ENCODE measurements at places on chromosomes 7 and 10. TPM values are rescaled to one million over a fixed set of nuclear protein-coding genes. Genes with fewer than 3 reads are reported as not detected.

DNA sequence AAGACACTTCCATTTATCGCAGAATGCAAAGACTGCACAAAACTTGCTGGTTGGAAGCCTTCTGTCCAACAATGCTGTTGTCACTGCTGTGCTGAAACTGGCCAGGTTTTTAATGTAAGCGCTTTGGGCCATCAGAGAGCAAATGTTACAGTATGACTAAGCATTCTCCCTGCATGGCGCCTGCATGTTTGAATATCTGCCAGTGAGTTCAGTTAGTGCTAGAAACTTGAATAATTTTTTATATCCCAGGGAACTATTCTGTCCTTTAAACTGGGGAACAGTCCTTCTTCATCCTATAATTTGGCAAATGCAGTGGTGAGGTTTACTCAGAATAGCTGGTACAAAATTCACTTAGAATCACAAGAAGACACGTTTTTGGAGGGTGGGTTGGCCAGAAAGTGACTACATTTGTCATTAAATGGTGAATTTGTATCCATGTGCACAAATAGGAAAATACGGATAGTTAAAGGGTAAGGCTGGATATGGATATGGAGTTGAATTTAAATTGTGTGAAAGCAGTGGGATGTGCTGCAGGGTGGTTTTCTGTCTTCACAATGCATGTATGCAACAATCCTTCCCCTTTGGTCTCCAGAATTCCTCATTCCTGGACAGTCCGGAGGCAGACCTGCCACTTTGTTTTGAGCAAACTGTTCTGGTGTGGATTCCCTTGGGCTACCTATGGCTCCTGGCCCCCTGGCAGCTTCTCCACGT lies 1.7 kb downstream of the ABCC2 start:
- H3K27me3 ChIP-seq = no peaks in the 10 kb centered on the region
- no peak overlapping the region for H3K4me3 ChIP-seq
- H3K4me1 ChIP-seq = peaks cover 2% of the 10 kb centered on the region
- H3K36me3 ChIP-seq = peaks cover 3% of the 10 kb centered on the region
- H3K27ac ChIP-seq = no peak overlapping the region
- no peak for DNase-seq

The CCDC172 gene
- not detected for total RNA-seq

- no peak for DNase-seq
- H3K27ac ChIP-seq = no peak overlapping the region
- peaks cover 29% of the 10 kb centered on the region for H3K36me3 ChIP-seq
- peaks cover 52% of the 10 kb centered on the region for H3K4me1 ChIP-seq
Observed at GRCh38 chr7:129041142-129042085, 13.5 kb downstream of the TNPO3 start.

GRCh38 chr7:34657632-34658268 lies at the start of gene NPSR1:
Gene NPSR1 (plus strand): TSS chr7:34658218. CDS start chr7:34658413, 195 bp downstream.
- H3K27ac ChIP-seq = no peak within 1 kb of the TSS
- no peaks in the 10 kb centered on the region for H3K4me1 ChIP-seq
- no peaks in the 10 kb centered on the region for H3K36me3 ChIP-seq
- no peaks in the 10 kb centered on the region for H3K27me3 ChIP-seq
- H3K4me3 ChIP-seq = no peak within 1 kb of the TSS

The GRM3 gene
- not detected for total RNA-seq

DNA sequence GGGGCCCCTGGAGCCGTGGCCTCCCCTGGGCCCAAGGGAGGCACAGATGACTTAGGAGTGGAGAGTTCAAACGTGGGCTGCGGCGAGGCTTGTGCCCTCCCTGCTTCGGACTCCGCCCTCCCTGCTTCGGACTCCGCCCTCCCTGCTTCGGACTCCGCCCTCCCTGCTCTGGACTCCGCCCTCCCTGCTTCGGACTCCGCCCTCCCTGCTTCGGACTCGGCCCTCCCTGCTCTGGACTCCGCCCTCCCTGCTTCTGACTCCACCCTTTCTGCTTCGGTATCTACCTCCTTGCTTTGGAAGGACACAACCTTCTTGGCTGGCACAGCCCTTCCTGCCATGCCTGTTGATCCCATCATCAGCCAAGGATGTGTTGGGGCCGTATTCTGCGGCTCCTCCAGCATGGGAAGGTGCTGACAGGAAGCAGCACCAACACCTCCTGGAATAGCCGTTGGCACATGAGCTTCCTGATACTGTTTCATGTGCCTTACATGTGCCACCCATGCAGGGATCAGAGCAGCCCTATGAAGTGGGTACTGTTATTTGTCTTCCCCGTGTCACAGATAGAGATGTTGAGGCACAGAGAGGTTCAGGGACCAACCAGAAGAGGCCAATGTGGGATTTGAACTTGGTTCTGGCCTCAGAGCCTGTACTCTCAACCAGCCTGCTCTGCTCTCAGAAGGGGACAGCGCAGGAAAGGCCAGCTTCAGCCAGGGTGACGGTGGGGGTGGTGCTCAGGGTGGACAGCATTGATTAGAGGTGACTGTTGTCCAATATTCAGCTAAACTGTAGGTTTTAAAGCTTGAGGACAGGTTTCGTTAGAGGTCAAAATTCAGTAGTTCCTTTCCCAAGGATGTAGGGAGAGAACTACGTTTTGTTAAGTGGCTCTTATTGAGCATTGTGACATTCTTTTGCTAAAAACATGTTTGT lies 114.5 kb downstream of the NKX6-2 start:
- no peak for DNase-seq
- H3K4me3 ChIP-seq = no peak overlapping the region
- no peaks in the 10 kb centered on the region for H3K36me3 ChIP-seq
- peaks cover 3% of the 10 kb centered on the region for H3K4me1 ChIP-seq

The SP4 gene
- 17.6 TPM for total RNA-seq

DNA sequence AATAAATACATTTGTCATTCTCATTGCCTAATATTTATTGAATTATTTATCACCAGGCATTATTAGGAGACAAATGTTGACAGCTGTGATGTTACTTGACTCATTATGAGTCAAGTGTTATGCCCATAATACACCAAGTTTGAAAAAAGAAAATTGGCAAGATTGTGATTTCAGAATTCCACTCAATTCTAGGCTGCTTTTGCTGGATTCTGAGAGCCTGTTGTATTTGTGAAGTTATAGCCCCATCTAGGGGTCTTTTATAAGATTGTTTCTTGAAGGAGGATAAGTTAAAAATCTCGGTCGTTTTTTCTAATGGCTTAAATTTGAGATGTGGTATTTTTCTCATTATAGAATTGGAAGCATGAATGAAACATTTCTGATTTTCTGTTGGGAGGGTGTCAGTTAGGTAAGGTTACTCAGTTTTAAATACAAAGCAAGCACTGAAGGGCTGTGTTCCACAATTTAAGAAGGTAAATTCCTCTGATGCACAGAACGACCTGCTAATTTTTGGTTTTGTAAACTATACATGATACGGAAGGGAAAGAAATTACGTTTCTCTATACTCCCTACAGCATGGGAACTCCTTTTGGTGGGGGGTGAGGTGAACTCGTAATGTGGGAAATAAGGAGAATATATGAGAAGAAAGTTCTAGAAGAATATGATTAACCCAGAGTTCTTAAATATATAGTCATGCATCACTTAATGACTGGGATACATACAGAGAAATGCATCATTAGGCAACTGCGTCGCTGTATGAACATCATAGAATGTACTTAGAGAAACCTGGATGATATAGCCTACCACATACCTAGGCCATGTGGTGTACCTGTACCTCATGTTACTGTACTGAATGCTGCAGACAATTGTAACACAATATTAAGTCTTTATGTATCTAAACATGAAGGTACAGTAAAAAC lies 2.6 kb downstream of the STK31 start:
- H3K4me3 ChIP-seq = no peak overlapping the region
- H3K36me3 ChIP-seq = no peaks in the 10 kb centered on the region
- H3K27me3 ChIP-seq = no peaks in the 10 kb centered on the region
- no peak overlapping the region for H3K27ac ChIP-seq
- peaks cover 1% of the 10 kb centered on the region for H3K4me1 ChIP-seq
- DNase-seq = no peak

DNA sequence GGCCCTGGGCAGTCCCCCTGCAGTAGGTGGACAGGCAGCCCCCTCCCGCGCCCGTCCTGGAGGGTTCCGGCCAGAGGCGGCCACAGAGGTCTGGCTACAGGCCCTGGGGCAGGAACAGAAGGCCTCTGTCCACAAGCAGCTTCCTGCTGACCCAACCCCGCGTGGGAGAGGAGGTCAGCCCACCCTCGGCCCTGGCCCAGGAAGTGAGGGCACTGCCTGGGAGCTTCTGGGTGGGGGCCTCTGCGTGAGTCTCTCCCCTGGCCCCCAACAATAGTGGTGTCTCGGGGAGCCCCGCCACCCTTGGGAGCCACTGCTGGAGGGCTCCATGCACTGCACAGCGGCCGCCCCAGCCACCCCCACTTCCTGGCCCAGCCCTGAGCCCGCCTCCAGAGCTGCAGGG lies 4.7 kb downstream of the MICALL2 start:
- no peak overlapping the region for H3K4me3 ChIP-seq
- no peak for DNase-seq
- H3K36me3 ChIP-seq = no peaks in the 10 kb centered on the region
- no peaks in the 10 kb centered on the region for H3K27me3 ChIP-seq

GRCh38 chr10:30417301-30417700 lies 16.7 kb upstream of the MAP3K8 start:
- H3K36me3 ChIP-seq = no peaks in the 10 kb centered on the region
- H3K4me1 ChIP-seq = peaks cover 37% of the 10 kb centered on the region
- H3K4me3 ChIP-seq = no peak overlapping the region
- DNase-seq = no peak

DNA sequence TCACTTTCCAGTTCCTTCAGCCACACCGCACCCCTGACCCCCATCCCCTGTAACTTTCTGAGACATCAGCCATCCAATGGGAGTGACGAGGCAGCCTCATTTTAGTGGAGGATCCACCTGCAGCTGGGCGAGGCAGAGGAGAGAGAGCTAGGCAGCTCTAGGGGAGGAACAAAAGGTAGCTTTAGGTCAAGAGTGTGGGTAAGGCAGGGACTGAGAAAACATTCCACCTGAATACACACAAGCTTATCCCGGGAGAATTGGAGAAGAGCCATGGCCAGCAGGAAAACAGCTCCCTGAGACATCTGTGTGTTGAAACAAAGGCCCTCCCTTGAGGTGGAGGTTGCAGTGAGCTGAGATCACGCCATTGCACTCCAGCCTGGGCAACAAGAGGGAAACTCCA lies 6.7 kb upstream of the KLRG2 start:
- peaks cover 9% of the 10 kb centered on the region for H3K4me1 ChIP-seq
- no peaks in the 10 kb centered on the region for H3K36me3 ChIP-seq
- no peak overlapping the region for H3K4me3 ChIP-seq
- peaks cover 20% of the 10 kb centered on the region for H3K27me3 ChIP-seq

DNA sequence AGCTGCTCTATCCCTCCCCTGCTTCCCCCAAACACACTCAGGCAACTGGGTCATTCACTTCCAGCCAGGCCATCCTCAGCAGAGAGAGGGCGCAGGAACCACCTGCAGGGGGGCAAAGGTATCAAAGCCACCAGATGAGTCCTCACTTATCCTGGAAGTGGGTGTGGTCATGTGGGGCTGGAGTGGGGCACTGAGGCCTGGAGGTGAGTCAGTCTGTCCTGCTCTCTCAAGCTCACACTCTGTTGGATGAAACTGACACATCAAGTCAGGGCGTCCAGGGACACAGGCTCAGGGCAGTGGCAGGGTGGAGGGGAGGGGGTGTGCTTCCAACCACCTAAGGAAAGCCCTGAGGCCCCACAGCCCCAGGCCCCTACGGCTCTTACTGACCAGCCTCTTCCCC lies 8.0 kb upstream of the ELFN1 start:
- no peaks in the 10 kb centered on the region for H3K4me1 ChIP-seq
- H3K4me3 ChIP-seq = no peak overlapping the region
- H3K27ac ChIP-seq = no peak overlapping the region

- H3K4me1 ChIP-seq = peaks cover 5% of the 10 kb centered on the region
- H3K36me3 ChIP-seq = no peaks in the 10 kb centered on the region
Observed at GRCh38 chr10:95742485-95742884, 13.5 kb upstream of the ENTPD1 start.

DNA sequence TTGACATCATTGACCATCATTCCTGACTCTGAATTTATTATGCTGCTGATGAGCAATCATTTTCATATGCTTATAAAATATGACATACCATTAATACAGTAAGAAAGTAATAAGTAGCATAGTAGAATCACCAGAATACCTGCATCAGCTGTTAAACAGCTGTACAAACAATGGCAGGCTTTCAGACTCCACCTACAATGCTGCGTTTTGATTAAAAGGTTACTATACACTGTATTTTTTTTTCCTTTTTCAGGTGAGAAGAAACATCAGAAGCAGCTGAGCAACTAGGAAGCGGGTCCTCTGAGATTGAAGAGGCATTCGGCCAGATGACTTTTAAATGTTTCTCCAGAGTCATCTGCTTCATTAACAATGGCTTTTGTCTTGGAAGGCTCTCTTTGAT lies 7.1 kb downstream of the ASNS start:
- DNase-seq = no peak
- no peak overlapping the region for H3K27ac ChIP-seq
- H3K27me3 ChIP-seq = no peaks in the 10 kb centered on the region
- peaks cover 21% of the 10 kb centered on the region for H3K4me1 ChIP-seq
- H3K36me3 ChIP-seq = peaks cover 35% of the 10 kb centered on the region

Data from activated naive CD8-positive, alpha-beta T cell treated with anti-CD3 and anti-CD28 coated beads for 36 hours (primary cell).